ENCODE measurements at places on chromosomes 2 and 18.

DNA sequence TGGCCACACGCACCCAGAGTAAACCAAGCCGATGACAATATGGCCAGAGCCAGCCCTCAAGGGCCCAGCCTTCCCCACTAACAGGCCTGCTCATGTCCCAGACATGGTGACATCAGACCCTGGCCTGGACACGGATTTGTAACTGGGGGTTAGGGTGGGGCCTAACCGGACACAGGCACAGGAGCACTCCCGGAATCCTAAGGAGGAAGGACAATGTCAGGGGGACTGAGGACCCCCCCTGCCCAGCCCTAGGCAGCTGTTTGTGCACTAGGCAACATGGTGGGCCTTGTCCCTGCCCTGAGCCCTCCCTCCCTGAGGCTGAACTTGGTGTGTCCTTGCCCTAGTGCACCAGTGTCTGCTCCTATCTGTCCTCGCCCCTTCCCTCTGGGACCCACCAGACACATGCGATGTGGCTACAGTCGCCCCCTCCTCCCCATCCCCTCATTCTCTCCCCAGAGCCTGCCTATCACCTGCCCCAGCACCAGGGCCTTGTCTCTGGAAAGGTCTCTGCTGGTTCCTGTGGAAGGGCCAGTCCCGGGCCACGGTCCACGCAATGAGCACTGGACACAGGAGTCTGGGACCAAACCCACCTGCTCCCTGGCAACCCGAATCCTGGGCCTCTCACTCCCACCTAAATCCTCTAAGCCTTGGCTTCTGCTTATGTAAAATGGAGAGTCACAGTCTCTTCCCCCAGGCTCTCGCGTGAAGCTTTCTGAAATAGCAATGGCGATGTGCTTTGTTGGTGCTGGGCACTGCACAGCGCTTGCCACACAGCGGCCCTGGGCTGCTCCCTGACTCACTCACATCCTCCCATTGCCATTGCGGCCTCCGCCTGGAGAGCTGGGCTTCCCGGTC lies 76.5 kb upstream of the RAB6C start:
- DNase-seq = no peak

DNA sequence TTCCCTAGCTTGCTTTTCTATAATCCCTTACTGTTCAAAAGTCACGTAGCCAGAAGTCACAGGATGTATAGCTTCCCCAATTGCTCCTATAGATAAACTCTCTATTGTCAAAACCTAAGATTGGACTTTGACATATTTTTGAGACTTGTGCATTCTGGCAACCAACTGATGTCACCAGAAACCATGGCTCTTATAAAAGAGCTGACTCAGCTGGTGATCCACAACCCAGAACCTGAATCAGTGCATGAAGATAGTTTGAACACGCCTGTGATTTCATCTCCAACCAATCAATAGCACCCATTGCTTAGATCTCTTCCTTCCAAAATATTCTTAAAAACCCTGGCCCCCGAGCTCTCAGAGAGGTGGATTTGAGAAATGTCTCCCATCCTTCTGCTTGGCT lies 639.9 kb upstream of the PIK3C3 start:
- DNase-seq = no peak

DNA sequence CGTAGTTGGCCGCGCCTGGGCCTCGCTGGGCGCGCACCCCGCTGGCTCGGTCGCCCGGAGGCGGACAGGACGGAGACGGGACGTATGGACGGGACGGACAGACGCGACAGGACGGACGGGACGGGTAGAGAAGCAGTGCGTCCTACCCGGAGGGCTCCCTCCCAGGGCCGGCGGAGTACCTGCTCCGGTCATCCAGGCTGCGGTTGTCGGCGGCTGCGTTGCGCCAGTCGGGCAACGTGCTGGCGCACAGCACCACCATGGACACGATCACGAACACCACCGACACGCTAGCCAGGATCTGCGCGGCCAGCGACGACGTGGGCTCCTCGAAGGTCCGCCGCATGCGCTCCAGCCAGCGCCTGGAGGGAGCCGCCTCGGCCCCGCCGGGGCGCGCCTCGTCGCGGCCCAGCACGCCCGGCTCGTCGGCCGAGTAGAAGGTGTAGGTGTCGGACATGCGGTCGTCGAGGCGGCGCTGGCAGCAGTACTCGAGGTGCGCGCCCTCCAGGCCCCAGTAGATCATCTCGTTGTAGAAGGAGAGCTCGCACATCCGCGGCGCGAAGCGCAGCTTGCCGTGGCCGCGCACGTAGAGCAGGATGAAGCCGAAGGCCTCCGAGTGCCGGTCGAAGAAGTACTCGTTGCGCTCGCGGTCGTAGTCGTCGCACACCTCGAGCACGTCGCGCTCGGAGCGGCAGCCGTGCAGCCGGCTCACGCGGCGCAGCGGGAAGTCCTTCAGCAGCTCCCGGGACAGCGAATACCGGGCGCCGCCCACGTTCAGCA lies 903 bp downstream of the KCNG3 start:
- DNase-seq = peak; percentile 56

- DNase-seq = no peak
Measured at GRCh38 chr2:178807227-178808008, at the start of gene TTN. Gene TTN (minus strand): TSS chr2:178807423. CDS start chr2:178804642, 2,781 bp downstream.

- DNase-seq = no peak
Measured at GRCh38 chr18:78773819-78774218, 205.8 kb upstream of the SALL3 start.

DNA sequence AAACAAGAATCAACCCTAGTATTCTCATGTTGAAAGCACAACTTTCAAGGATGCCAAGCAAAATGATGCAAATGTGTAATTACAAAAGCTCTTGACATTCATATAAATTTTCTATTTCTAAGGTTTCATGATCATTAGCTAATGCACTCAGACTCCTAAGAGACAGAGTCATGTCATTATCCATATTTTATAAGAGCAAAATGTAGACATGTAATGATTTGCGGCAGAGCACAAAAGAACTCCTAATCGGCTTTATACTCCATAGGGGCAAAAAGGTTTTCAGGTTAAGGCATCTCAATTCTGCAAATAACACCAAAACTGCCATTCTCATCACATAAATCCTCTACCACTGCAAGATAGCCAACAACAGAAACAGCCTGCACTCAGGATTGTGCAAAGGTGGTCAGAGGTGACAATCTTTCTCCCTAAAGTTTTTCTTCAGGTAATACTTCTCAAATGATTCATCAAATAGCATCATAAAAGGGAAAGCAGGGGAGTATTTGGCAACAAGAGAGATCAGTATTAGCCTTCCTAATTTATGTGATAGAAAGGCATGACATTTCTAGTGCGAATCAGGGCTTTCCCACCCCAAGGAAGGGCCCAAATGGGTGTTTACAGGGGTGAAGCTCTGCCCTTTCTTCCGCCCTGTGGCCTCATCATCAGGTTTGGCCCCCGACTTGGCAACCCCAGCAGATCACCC lies 64.7 kb downstream of the STK39 start:
- no peak for DNase-seq

DNA sequence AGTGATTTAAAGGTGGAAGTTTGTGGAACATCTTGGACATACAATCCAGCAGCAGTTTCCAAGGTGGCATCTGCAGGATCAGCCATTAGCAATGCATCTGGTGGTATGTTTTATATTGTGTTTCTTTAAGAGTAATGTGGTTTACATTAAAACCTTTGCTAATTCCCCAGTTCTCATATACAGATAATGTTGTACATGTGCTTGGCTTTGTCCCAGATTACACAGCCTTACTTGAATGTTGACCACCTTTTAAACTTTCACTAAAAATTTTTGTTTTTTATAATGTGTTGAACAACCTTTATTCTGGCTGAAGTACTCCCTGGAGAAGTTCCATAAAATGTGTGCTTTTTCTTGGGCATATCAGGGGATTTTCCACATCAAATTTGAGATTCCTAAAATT lies 57.5 kb downstream of the MIB1 start:
- no peak for DNase-seq

GRCh38 chr2:61920548-61920947 lies 15.1 kb downstream of the COMMD1 start:
- DNase-seq = no peak

DNA sequence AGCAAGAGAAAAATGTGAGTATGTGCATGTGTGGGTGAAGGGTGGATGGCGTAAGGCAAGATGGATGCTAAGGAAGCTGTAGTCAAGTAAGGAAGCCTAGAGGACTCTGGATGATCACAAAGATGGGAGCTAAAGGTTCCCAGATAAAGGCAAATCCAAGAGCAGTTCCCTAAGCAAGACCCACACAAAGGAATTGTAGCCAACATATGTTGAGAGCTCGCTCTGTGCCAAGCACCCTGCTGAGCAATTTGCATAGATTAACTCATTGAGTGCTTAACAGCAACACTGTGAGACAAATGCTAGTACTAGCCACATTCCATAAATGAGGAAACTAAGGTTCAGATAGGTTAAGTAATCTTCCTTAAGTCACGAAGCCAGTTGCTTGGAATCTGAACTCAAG lies 132.6 kb downstream of the C1D start:
- DNase-seq = no peak

GRCh38 chr18:2091937-2092336 lies 479.4 kb downstream of the METTL4 start:
- no peak for DNase-seq

DNA sequence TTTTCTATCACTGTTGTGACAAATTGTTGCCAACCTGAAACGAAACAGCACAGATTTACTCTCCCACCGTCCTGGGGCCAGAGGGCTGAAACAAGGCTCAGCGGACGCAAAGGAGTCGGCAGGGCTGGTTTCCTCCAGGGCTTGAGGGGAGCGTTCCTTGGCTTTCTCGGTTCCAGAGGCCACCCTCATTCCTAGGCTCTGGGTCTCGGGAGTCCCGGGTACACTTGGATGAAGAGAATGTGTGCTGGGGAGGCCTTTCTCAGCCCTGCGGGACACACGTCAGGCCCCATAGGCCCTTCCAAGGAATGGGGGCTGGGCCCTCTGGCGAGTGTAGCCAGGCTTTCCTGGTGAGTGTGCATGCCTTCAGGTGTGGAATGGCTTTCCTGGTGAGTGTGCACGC lies 287.3 kb upstream of the HS6ST1 start:
- peak; percentile 4 for DNase-seq

GRCh38 chr2:164734196-164734595 lies 107.4 kb downstream of the COBLL1 start:
- no peak for DNase-seq

GRCh38 chr2:18149660-18150246 lies 271.3 kb downstream of the KCNS3 start:
- no peak for DNase-seq
